ENCODE measurements at places on chromosomes 6 and 20.

DNA sequence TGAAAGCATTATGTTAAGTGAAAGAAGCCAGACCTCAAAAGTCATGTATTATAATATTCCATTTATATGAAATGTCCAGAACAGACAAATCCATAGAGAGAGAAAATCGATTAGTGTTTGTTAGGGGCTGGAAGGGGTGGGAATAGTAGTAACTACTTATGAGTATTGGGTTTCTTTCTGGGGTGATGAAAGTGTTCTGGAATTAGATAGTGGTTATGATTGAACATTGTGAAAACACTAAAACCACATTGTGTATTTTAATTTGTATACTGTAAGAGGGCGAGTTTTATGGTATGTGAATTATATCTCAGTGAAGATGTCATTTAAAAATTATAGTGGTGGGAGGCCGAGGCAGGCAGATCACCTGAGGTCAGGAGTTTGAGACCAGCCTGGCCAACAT is 52.0 kb upstream of the KIF13A start:
- no peak for DNase-seq

DNA sequence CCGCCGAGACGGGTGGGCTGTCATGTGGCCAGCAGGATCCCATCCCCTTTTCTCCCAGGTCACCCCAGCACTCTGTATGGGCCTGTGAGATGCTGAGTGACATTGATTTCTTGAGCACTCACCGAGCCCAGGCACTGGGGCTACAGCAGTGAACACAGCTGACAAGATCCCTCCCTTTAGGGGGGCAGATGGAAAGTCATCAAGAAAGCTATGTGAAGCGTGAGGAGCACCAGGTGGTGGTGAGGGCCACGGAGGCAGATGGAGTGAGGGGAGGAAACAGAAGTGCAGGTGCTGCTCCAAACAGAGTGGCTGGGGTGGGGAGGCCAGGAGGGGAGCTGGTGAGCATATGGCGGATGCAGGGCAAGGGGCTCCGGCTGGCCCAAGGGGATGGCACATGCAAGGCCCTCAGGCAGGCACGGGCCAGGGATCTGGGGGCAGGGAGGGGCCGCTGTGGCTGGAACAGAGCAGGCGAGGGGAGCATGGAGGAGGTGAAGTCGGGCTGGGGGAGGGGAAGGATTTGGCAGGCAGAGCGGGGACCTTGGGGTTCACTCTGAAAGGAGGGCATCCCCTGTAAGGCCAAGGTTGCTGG is 184.0 kb downstream of the BMP7 start:
- no peak for DNase-seq

- no peak for DNase-seq
These were observed 24.2 kb upstream of the ATXN1 start for GRCh38 chr6:16785496-16785895.

GRCh38 chr6:107198631-107199416 is 83.5 kb upstream of the BEND3 start:
- no peak for DNase-seq

- no peak for DNase-seq
These were observed 203.1 kb downstream of the ASCC3 start for GRCh38 chr6:100678027-100678426.

- DNase-seq: no peak
These were observed 24.1 kb downstream of the FASTKD5 start for GRCh38 chr20:3135507-3136070.

- no peak for DNase-seq
These were observed 20.0 kb downstream of the SAMD3 start for GRCh38 chr6:130202782-130203181.

DNA sequence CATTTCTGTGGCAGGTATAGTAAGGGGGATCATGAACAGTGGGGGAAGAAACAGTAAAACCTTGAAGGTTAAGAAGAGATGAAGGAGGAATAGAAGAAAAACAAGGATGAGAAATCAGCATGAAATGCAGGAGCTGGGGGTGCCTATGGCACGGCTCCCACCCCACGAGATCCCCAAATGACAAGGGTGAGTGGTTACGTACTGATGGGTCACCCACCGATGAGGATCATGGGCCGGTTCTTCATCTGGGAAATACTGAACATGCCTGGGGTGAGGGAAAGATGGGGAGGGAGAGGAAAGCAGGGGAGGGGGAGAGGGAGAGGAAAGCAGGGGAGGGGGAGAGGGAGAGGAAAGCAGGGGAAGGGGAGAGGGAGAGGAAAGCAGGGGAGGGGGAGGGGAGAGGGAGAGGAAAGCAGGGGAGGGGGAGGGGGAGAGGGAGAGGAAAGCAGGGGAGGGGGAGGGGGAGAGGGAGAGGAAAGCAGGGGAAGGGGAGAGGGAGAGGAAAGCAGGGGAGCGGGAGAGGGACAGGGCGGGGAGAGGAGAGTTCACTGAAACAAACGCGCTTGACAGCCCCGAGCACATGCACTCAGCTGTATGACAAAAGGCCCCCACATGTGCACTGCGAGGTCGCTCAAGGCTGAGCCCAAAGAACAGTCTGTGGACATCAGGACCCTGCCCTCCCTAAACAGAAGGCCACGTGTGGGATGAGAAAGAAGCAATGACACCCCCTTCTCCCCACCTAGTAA is 25.3 kb downstream of the MOCS1 start:
- no peak for DNase-seq

- DNase-seq: no peak
These were observed 69.9 kb upstream of the PDE10A start for GRCh38 chr6:165732696-165733488.

DNA sequence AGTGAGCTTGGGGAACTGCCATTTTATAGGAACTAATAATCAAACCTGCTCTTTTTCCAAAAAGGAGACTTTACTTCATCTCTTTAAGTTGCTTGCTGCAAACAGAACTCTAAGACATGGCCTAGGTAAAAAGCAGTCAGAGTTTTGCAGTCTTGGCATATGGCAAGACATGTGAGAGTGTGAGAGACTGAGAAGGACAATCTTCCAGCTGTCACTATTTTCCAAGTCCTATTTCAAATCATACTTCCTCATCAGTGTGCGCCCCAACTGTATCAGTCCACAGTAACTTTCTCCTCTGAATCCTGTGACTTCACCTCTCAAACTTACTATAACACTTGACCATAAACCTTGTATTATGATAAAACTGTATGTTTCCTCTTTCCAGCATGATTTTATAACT is 10.4 kb downstream of the CALHM6 start:
- no peak for DNase-seq

DNA sequence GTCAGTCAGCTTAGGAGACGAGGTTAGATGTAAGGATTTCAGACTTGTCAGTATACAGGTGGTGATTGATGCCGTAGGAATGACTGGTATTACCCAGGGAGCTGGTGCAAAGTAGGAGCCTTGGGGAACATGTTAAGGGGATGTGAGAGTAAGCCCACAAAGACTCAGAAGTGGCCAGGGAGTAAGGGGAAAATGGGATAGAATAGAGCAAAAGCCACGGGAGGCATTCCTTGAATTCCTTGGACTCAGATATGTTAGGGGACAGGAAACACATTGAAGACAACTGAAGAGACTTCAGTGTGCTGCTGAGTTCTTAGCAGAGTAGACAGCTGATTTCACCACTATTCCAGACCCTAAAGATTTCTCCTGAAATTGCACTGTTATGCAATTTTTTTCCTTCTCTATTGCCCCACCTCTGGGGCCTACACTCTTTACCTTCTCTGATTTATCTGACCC is 1.2 kb upstream of the ACAT2 start:
- no peak for DNase-seq

- no peak for DNase-seq
These were observed 969.7 kb downstream of the KIF16B start for GRCh38 chr20:15603506-15603905.

- DNase-seq: no peak
These were observed 89.8 kb downstream of the MYB start for GRCh38 chr6:135270676-135271536.

- no peak for DNase-seq
These were observed 31.4 kb downstream of the ACSS2 start for GRCh38 chr20:34907616-34908469.

GRCh38 chr6:44113414-44113813 is 13.8 kb downstream of the MRPL14 start:
- DNase-seq: no peak

DNA sequence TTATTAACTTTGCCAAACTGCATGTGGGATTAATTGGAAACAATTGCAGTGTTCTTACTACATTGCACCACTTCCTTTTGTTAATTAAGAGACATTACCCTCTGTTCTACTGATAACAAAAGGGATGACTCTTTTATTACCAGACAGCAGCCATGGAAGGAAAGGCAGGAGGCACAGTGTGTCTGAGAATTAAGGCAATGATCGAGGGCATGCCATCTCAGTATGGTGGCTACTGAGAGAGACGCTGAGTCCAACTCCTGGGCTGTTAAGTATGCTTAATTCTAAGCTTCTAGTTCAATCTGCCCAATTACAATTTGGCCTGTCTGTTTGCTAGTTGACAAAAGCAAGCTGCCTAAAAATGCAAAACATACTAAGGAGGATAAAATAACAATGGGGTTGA is 227.4 kb downstream of the PHACTR1 start:
- DNase-seq: no peak
